ENCODE measurements at places on chromosomes 11 and 22. TPM values are rescaled to one million over a fixed set of nuclear protein-coding genes. Genes with fewer than 3 reads are reported as not detected.

- peaks cover 37% of the 10 kb centered on the region for H3K36me3 ChIP-seq
- peaks cover 46% of the 10 kb centered on the region for H3K4me1 ChIP-seq
- H3K4me3 ChIP-seq, result no peak overlapping the region
- peak overlapping the region; percentile 23 for H3K27ac ChIP-seq
- DNase-seq, result no peak
Measured at GRCh38 chr11:65077451-65077850, 6.4 kb downstream of the CDCA5 start.

DNA sequence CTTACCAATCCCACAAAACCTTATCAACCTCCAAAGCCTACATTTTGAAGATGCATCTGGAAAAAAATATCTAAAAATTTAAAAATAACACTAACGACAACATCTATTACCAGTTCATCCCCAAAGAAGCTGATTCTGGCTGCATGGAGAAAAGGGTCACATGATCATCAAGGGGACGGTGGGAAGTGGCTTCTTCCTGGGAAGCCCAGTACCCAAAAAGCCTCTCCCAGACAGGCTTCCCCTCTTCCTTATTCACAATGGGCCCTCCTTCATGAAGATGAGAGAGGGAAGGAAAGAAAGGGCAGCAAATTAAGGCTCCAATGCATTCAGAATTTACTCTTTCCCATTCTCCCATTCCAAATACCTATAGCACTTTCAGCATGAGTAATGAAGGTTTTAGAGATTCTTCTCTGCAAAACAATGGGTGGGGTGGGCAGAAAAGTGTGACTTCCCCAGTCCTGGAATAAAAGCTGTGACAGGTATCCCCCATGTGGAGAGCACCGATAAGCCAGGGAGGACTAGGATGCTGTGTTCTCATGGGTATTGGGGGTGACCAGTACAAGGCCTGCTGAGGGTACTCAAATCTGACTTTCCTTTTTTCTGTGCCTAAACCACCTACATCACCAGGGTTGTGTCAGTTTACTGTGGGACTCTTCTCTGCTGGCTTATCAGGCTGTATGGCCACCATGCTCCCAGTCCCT, 88.2 kb downstream of the SIK3 start:
- peak overlapping the region; percentile 55 for H3K27ac ChIP-seq
- H3K4me1 ChIP-seq, result peaks cover 45% of the 10 kb centered on the region

GRCh38 chr11:111642542-111642941, 40.3 kb downstream of the SIK2 start:
- peaks cover 10% of the 10 kb centered on the region for H3K36me3 ChIP-seq
- H3K27me3 ChIP-seq, result peaks cover 2% of the 10 kb centered on the region
- H3K4me3 ChIP-seq, result no peak overlapping the region
- no peak for DNase-seq
- H3K4me1 ChIP-seq, result peaks cover 14% of the 10 kb centered on the region
- no peak overlapping the region for H3K27ac ChIP-seq

- no peak overlapping the region for H3K4me3 ChIP-seq
- peaks cover 16% of the 10 kb centered on the region for H3K27me3 ChIP-seq
- DNase-seq, result no peak
- no peak overlapping the region for H3K27ac ChIP-seq
- H3K36me3 ChIP-seq, result no peaks in the 10 kb centered on the region
Measured at GRCh38 chr22:16608931-16609330, 16.3 kb upstream of the CCT8L2 start.

DNA sequence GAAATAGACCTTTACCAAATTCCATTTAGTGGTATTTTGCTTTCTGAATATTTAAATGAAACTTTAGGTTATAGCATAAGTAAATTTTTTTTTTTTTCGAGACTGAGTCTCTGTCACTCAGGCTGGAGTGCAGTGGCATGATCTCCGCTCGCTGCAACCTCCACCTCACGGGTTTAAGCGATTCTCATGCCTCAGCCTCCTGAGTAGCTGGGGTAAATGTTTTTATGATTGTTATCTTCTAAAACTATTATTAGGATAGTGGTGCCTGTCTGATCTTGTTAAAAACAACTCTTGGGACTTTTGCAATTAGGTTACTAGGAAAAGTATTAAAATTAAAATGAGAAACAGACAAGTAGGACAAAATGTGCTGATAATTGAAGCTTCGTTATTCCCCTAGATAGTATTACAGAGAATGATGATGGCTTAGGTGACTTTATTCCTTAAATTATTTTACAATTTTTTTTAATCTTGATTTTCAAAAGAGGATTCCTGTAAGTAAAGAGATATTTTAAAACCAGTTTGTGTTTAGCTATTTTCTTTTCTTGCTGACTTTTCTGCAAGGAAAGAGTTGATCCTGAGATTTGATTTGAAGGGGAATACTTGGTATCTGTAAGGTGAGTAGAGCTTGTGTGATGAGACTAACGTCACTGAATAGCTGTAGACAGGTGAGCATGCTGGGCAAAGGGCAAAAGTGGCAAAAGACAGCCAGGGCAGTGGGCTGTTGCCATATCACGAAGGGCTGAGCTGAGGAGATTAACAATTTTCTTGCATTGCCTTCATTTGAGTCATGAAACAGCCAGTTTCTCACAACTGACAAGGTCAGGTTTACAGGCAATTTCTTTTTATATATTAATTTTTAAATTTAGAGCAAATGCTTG, 20.8 kb downstream of the CRKL start:
- H3K27ac ChIP-seq, result peak overlapping the region; percentile 15
- H3K4me1 ChIP-seq, result peaks cover 59% of the 10 kb centered on the region
- no peak overlapping the region for H3K4me3 ChIP-seq
- peaks cover 30% of the 10 kb centered on the region for H3K36me3 ChIP-seq
- no peaks in the 10 kb centered on the region for H3K27me3 ChIP-seq

- DNase-seq, result no peak
- no peaks in the 10 kb centered on the region for H3K4me1 ChIP-seq
- no peaks in the 10 kb centered on the region for H3K27me3 ChIP-seq
- no peaks in the 10 kb centered on the region for H3K36me3 ChIP-seq
Measured at GRCh38 chr11:109432105-109432504, 10.1 kb downstream of the C11orf87 start.

- DNase-seq, result no peak
- H3K27me3 ChIP-seq, result no peaks in the 10 kb centered on the region
- H3K36me3 ChIP-seq, result no peaks in the 10 kb centered on the region
- H3K4me1 ChIP-seq, result no peaks in the 10 kb centered on the region
Measured at GRCh38 chr11:27211370-27212127, 151.5 kb downstream of the CCDC34 start.

Gene NELL1
- total RNA-seq, result not detected

Gene MMP13
- not detected for total RNA-seq

Gene TMEM225
- not detected for total RNA-seq

Gene MSANTD2
- 9.7 TPM for total RNA-seq
